ENCODE measurements at places on chromosomes 1 and 21.

- DNase-seq = no peak
Measured at GRCh38 chr21:14235101-14235500, 19.1 kb downstream of the RBM11 start.

- DNase-seq = no peak
Measured at GRCh38 chr1:156694690-156694962, 10.8 kb downstream of the CRABP2 start.

DNA sequence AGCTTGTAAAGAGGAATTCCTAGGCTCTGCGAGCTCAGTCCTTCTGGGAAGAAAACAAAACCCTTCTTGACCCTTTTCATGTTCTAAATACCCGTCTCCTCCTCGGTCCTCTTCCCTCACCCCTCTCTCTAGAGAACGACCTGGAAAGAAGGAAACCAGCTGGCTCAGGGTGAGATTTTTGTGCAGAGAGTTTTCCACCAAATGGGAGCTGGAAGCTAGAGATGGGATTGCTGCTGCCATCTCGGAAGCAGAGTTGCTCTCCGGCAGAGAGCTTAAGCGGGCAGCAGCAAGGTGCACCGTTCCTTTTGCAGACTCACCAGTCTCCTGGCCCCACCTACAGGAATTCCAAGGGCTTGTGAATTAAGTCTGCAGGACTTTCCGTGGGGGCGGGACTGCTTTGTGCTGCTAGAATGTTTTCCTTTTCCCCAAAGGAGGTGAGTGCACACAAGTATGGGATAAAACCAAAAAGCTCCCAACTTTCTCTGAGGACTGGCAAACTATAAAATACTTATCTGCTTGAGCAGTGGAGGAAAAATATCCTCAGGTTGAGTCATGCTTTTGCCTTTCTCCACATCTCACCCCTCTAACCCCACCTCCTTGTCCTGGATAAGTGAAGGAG lies 29.1 kb upstream of the KIAA0040 start:
- DNase-seq = no peak

GRCh38 chr1:177517546-177517945 lies 346.8 kb downstream of the BRINP2 start:
- no peak for DNase-seq

DNA sequence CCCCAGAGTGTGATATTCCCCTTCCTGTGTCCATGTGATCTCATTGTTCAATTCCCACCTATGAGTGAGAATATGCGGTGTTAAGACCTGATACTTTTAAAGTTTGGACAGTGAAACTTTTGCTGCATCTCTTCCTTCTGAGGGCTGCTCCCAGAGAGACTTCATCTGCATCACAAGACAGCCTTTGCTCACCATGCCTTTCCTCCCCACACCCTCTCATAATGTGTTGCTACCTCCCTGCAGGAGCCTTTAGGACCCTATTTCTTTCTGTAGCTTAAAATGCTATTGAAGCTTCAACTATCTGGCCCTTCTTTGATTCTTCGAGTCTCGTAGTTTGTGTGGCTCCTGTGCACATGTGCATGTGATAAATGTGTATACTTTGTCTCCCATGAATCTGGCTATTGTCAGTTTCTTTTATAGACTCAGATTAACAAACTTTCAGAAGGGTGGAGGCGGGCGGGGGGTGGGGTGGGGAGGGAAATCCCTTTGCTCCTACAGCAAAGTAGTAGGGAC lies 23.7 kb downstream of the LEPR start:
- no peak for DNase-seq

GRCh38 chr1:201019321-201019977 lies 4.1 kb downstream of the KIF21B start:
- DNase-seq = no peak

GRCh38 chr1:76463278-76463677 lies 388.7 kb downstream of the ST6GALNAC3 start:
- DNase-seq = no peak

- DNase-seq = peak; percentile 61
Measured at GRCh38 chr1:87805666-87806378, 477.1 kb downstream of the LMO4 start.

- DNase-seq = peak; percentile 79
Measured at GRCh38 chr1:197200272-197200899, 53.9 kb upstream of the ASPM start.

DNA sequence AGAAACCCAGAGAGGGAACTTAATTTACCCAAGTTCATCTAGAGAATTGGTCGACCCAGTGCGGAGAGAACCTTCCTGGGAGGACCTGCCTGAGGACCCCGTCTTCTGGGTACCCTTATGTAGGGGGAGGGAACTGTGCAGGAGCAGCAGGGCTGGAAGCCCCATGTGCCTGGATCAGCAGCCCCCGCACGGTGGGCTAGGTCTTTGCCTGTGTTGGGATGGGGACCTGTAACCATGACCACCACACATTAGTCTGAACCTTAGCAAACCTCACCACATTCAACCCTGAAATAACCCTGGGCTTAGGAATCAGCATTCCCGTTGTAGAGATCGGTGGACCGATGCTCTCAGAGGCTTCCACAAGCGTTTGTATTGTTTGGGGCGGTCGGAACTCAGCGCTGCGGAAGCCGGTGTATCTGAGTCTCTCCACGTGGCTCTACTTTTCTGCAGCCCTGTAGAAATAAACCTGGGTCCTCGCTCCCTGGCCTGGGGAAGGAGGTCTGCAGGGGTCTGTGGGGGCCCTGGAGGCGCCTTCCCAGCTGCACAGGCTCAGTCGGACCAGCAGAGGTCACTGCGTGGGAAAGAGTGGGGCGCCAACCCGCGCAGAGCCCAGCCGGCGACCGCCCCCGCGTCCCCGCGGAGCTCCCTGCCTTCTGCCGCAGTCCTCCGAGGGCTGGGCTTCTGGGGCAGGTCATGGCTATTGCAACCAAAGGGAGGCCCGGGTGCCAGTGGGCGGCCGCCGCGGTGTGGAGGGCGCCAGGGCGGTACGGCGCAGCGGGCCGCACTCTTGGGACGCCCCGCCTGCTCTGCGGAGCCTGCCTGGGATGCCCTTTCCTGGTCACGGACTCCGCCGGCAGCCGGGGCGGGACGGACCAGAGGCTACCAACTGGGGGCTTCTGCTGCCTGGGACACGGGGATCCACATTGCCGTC lies 36.2 kb upstream of the KCNA10 start:
- DNase-seq = peak; percentile 74

- DNase-seq = peak; percentile 89
Measured at GRCh38 chr21:42570841-42571387, 57.3 kb downstream of the SLC37A1 start.

GRCh38 chr1:66436378-66437135 lies 97.4 kb upstream of the SGIP1 start:
- DNase-seq = no peak

DNA sequence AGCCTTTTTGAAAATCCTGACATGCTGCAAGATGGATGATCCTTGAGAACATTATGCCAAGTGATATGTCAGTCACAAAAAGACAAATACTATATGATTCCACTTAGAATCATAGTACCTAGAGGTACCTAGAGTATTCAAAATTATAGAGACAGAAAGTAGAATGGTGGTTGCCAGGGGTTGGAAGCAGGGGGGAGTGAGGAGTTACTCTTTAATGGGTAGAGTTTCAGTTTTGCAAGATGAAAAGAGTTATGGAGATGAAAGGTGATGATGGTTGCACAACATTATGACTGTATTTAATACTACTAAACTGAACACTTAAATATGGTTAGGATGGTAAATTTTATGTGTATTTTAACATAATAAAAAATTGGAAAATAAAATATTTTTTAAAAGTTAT lies 37.9 kb upstream of the PODN start:
- DNase-seq = no peak

DNA sequence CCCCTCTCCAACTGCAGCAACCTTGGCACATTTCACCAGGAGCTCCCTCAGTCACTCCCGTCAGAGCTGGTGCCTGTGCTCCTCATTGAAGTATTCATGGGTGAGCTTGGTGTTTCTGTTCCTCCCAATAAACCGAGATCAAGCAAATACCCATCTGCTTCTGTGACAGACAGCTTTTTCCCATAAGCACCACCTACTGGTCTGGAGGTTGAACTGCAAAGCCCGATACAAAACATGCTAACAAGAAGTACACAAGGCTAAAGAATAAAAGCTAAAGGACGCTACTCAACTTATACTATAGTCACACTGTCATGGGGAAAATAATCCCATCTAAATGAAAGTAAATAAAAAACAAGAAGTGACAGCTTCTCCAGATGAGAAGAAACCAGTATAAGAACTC lies 111.9 kb upstream of the C21orf91 start:
- no peak for DNase-seq

Data from eye (tissue), 1 donor.